Liver (tissue), 10 donors: ENCODE measurements at places on chromosomes 7 and 10. TPM values are rescaled to one million over a fixed set of nuclear protein-coding genes. Genes with fewer than 3 reads are reported as not detected.

GRCh38 chr10:599767-600166, 89.7 kb downstream of the DIP2C start:
- H3K4me1 ChIP-seq, result peaks cover 17% of the 10 kb centered on the region
- no peaks in the 10 kb centered on the region for H3K27me3 ChIP-seq
- no peak overlapping the region for H3K27ac ChIP-seq
- no peak for DNase-seq

Gene IFIT1
- total RNA-seq, result 11.4 TPM

Gene GJD4
- total RNA-seq, result not detected

DNA sequence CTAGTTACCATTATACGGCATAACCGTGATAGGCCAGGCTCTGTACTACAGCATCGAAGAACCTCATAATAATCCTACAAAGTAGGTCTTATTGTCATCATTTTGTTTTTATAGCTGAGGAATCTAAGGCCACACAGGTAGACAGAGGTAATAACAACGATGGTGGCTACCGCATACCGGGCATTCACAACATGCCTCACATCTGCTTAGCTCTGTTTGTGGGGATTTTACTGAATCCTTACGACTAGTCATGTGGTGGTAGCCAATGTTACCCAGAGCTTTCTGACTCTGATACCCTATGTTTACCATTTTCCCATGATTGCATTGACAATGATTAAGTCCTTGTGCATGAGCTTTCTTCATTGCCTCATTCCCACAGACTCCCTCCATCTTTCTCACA, 269.4 kb downstream of the TCF7L2 start:
- H3K36me3 ChIP-seq, result no peaks in the 10 kb centered on the region
- no peaks in the 10 kb centered on the region for H3K27me3 ChIP-seq
- H3K4me1 ChIP-seq, result no peaks in the 10 kb centered on the region
- no peak for DNase-seq
